ENCODE measurements at places on chromosomes 7 and 10.
A peak's percentile ranks its signal among the peaks of the same experiment; 100 is the strongest.

DNA sequence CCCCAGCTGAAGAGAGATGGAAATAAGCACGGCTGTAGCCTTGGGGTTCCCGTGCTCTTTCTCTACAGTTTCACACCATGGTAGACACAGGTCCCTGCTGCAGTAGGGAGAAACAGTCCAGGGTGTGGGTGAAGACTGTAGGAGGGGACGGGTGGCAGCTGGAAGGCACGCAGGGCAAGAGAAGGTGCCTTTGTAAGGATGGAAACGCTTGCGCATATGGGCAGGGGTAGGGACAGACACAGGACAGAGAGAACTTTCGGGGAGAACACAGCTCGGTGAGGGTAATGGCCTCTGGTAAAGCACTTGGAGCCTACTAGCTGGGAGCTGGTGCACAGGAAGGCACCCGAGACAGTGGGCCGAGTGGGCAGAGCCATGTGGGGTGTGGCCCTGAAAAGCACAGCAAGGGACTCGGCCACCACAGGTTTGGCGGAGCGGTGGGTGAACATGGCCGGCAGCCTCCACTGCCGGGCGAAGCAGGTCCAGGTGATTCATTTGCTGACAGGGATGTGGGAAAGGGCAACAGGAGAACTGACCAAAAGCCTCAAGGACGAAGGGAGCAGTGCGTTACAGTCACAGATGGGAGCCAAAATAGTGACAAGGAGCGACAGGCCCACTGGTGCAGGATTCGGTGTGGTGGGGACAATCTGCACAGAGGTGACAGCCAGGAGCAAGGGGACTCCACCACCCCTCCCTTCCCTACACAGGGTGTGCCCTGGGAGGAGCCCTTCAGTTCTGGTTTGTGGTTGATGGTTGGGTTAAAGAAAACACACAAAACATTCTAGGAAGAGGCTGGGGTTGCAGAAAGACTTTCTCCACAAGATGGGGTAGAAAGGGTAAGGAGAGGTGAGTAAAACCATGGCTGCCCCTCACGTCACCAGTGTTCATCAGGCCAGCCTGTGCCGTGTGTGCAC is 97.1 kb downstream of the VOPP1 start:
- ATAC-seq: peak; percentile 58

- no peak for ATAC-seq
These were observed 68.3 kb upstream of the AMPH start for GRCh38 chr7:38699471-38699870.

DNA sequence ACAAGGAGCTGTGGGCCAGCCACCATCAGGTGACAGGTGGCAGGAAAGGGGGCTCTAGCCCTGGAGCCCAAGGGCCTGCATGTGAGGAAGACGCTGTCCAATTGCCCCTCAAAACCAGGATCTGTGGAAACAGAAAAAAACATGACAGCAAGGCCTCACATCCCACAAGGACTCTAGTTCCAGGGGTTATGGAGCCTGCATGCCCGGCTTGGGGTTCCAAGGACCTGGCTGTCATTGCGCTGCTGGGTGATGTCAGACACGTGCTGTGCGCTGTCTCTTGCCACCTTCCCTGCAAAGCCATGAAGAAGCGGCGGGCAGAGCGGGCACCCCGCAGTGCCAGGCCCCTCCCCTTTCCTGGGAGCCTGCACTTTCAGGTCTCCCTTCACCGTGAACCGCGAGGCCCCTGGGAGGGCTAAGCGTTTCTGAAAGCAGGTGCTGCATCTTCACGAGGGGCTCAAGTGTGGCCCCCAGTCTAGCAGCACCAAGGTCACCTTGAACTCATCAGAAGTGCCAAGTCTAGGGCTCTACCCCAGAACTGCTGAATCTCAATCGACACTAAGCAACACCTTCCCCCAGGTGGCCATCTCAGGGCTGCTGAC is 15.1 kb upstream of the CRYGN start:
- ATAC-seq: no peak

GRCh38 chr7:50226669-50227068 is 77.8 kb upstream of the IKZF1 start:
- peak; percentile 98 for ATAC-seq

GRCh38 chr10:112363696-112364688 is 9.9 kb upstream of the ACSL5 start:
- ATAC-seq: no peak

- peak; percentile 39 for ATAC-seq
These were observed 370.2 kb downstream of the ARL4A start for GRCh38 chr7:13057462-13058200.

DNA sequence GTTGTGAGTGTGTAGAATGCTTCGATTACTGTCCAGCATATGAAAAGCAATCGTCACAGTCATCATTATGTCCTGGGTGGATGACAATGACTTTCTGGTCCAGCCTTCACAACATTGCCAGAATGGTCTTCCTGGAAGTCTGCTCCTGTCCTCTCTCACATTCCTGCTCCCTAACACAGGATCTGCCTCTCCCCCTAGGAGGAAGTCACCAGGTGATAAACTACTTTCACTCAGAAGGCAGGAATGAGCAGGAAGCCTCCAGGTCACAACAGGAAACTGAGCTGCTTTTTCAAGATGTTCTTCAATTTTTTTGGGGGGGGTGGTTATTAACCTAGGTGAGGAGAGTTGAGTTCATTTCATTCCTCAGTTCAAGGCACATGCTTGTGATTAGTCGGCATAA is 13.6 kb upstream of the GPNMB start:
- ATAC-seq: no peak

DNA sequence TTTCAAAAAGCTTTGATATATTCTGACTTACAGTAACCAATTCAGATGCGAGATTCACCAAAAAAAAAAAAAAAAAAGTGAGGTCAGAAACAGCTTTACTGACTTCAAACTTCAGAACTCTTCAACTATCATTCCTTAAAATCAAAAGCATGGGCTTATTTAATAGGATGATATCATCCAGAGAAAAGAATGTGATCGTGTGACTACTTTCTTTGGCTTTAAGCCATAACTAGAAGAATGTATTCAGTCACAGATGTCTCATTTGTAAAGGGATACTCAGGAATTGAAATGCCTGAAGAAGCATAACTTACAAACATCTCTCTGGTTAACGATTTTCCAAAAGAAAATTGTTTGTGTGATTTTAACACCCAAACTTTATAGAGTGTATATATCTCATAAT is 11.5 kb downstream of the TPK1 start:
- ATAC-seq: no peak

- ATAC-seq: no peak
These were observed 133.7 kb downstream of the TFPI2 start for GRCh38 chr7:93756890-93757289.

GRCh38 chr10:32962521-32962920 is 4.5 kb upstream of the ITGB1 start:
- ATAC-seq: no peak

DNA sequence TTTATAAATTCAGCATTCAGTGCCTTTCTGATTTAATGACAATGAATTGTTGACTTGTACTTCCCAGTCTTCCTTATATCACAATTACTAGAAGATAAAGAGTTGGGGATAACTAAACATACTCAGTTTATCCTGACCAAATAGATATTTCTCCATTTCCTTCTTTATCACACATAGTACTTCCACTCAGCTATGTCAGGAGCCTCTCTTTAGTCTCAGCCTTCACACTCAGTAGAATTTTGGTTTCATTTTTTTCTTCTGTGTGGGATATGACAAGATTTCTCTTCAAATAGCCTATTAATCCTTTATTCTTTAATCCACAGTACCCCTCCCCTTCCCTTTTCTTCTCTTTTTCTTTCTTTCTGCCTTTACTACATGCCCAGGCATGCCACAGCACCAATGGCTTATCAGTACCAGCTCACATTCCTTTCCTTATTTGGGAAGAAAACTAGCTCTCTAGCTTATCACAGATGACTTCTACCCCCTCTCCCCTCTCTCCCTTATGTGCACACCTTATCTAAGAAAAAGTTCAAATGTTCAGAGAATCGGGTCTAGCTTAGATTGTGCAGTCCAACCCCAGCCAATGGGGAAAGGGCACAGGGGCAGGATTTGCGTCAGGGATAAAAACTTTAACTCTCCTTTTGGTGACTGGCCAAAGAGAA is 109.0 kb downstream of the PHF14 start:
- ATAC-seq: no peak

DNA sequence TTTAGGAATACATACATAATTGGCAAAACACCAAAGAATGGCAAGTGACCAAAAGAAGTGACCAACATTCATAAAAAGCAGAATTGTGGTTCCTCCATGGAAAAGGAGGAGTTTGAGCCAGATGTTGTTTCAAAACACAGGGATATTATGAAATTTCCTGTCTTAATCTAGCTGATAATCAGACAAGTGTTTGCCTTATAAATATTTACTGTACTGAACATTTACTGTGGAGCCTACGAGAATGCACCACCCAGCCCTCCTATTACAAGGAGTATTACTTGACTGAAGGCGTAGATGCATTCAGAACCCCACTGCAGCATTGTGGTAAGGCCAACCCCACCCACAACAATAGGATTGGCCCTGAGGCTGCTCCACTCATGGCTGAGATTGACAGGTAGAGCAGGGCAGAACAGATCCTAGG is 118.9 kb downstream of the AKR1D1 start:
- ATAC-seq: no peak

GRCh38 chr10:13650961-13651360 is 64.2 kb downstream of the PRPF18 start:
- ATAC-seq: no peak

GRCh38 chr10:67114945-67115344 is 189.1 kb downstream of the LRRTM3 start:
- no peak for ATAC-seq

DNA sequence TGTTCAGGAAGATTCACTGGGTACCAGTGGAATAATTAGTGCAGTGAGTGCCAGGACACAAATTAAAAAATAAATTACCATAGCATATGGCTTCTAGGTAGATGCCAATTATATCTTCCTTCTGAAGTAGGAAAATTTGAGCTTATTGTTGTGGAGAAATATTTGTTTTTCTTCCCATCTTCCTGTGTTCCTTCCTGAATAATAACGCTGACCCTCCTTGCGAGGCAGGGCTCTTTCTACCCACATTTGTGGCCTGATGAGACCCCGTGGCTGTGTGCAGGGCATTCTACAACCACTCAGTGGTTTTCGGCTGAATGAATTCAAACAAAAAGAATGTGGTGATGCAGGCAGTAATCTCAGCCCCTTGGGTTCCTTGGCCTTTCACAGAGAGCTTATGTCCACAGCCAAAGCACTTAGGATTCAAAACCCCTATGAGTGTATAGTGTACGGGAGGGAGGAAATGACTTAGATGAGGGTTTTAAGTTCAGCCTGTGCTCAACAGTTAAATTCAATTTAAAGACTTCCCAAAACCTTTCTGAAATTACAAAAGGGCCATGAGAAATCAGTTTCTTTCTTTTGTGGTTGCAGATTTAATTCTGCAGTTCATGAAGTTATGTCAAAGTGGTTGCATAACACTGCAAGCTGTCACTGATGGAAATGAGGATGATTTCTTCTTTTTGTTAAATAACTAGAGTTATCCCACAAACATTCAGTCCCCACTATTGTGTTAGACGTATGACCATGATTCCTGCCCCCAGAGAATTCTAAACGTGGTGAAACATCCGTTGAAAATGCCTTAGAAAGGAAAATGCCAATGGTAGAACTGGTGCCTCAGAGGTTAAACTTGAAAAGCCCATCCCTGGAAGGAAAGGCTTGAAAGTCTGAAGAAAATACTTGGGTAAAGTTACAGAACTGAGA is 255.3 kb downstream of the FZD1 start:
- ATAC-seq: no peak

DNA sequence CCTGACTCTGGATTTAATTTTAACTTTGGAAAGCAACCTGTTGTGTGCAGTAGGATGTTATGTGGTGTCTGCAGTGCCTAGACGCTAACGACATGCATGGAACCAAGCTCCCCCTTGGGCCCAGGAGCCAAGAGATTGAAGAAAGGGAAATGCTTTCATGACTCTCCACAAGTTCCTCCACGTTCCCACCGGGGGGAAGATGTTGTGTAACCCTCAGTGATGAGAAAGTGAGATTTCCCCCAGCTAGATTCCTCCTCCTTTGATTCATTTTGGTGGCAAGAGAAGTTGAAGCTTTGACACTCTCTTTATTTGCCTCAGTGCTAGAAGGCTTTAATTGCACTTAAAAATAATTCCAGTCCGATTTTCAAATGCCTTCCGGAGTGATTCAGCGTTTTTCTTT is 157.9 kb upstream of the INSYN2A start:
- no peak for ATAC-seq

DNA sequence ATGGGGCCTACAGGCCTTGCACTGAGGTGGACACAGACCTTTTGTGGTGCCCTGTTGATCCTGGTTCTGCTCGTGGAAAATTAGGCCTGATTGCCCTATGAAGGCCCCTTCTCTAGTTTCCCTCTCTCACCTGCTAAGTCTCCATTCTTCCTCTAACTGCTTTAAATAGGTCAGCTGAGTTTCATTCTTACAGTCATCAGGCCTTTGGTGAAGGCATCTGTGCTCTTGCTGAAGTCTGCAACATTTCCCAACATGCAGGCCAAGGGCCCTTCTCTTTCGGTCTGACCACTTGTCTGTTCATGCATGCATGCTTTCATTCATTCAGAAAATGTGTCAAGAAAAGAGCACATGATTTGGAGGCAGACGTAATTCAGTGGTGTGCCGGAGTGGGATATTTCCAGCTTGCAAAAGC is 244.0 kb downstream of the BUB3 start:
- no peak for ATAC-seq

DNA sequence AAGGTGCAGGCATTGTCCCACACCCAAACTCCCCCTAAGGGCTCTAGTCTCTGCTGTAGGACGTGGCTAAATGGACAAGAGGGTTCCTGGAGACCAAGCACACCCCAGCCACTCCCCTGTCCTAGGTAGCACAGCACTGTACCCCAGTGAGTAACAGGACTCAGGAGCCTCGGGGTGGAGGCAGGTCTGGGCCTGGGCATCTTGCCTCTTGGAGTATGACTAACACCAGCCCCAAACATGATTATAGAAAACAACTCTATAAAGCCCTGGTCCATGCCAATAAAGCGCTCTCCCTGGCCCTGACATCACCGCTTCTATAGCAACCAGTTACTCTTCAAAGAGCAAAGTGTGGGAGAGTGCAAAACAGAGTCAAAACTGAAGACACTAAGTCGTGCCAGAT is 195.0 kb downstream of the CALN1 start:
- ATAC-seq: no peak

DNA sequence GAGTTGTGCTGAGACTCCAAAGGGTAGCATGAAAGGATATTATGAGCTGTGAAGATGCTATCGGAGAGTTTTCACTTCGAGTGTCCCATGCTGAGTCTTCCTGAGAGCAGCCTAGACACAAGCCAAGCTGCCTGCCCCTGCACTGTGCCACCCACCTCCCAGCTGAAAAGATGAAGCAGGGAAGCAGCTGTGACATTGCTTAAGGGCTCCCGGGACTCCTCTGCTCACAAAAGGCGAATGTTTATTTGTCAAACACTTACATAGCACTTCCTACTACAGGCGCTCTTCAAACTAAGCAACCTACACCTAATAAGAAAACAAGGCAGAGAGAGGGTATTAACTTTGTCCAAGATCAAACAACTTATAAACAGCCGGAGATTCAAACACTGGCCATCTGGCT is 95.6 kb downstream of the OSBPL3 start:
- no peak for ATAC-seq

DNA sequence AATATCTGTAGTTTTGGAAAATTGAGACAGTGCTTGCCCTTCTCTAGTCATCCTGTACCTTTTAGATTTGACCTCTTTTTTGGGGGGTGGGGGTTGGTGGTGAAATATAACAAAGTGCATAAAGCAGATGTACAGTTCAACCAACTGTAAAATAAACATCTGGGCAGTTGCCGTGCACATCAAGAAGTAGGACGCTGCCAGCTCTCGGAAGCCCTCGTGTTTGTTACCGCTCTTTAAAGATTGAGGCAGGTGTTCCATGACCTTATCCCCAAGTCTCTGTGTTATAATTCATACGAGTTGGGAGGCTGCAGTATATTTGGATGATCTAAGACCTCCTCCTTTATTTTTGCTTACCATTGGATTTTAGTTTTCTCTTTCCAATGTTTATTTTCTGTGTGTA is 55.1 kb downstream of the SDK1 start:
- ATAC-seq: no peak

All from activated T-helper 17 cell treated with anti-CD3 and anti-CD28 coated beads, Interleukin-2, amount 50 U/mL, for 72 hours (primary cell).